H9 (cell line): ENCODE measurements at places on chromosomes 12 and 14. TPM values are rescaled to one million over a fixed set of nuclear protein-coding genes. Genes with fewer than 3 reads are reported as not detected.

Gene DNAJC22
- 2.6 and 3.2 TPM in 2 replicates for total RNA-seq

Gene KRT85
- not detected in 2 replicates for total RNA-seq

Gene ATF7
- 17.7 and 18.4 TPM in 2 replicates for total RNA-seq

Gene FLRT2
- total RNA-seq = 2.8 and 3.3 TPM in 2 replicates

Gene EPYC
- total RNA-seq = not detected in 2 replicates

Gene PIK3C2G
- total RNA-seq = not detected in 2 replicates

Gene FZD10
- 0.55 and 1.0 TPM in 2 replicates for total RNA-seq

Gene RNASE3
- not detected in 2 replicates for total RNA-seq

Gene PLBD1
- 15.2 and 15.5 TPM in 2 replicates for total RNA-seq

Gene TCHP
- total RNA-seq = 12.6 and 13.3 TPM in 2 replicates

Gene SYT1
- 15.8 and 16.0 TPM in 2 replicates for total RNA-seq

DNA sequence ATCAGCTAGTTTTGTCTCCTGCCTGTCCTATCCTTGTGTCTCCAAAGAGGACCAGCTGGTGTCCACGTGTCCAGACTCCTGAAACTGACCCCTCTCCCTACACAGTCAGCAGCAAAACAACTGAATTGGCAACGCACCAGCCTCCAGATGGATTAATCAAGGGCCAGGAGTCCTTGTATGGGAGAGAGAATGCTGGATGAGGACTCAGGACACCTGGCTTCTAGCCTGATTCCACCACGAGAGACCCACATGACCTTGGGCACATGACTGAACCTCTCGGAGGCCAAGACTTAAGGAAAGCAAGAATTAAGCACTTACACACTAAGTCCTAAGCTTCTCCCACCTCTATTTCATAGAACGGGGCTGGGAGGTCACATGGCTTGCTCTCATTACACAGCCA, 60.4 kb upstream of the CMKLR1 start:
- DNase-seq = no peak

- no peak for DNase-seq
Measured at GRCh38 chr14:53047307-53048069, 96.6 kb upstream of the FERMT2 start.

DNA sequence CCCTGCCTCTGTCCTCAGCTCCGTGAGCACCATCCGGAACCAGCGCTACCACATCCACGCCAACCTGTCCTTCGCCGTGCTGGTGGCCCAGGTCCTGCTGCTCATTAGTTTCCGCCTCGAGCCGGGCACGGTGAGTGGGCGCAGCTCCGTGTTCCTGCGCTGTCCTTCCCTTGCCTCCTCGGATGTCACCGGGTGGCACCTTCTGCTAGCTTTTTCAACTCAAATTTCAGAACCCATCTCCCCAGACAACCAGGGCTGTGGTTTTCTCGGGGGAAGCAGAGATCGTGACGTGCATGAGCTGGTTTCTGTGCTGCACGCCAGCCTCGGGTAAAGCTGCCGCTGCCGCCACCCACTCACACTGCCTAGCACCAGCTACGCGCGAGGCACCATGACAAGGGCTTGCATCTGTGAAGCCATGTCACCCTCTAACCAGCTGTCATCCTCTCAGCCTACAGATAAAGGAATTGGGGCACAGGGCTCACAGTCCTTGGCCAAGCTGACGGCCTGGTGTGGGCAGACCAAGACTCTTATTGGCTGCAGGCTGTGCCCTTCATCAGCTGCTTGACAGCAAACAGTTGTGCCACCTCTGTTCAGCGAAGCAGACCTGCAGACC, 152.1 kb downstream of the ADGRD1 start:
- peak; percentile 15 for DNase-seq

- DNase-seq = peak; percentile 62
Measured at GRCh38 chr12:6605421-6606330, 1.5 kb downstream of the CHD4 start.

GRCh38 chr14:75835156-75835725, 146.6 kb downstream of the TGFB3 start:
- DNase-seq = no peak

GRCh38 chr12:109968032-109968420, 28.1 kb downstream of the GIT2 start:
- DNase-seq = no peak

GRCh38 chr12:77407931-77408330, 342.6 kb upstream of the E2F7 start:
- DNase-seq = no peak

DNA sequence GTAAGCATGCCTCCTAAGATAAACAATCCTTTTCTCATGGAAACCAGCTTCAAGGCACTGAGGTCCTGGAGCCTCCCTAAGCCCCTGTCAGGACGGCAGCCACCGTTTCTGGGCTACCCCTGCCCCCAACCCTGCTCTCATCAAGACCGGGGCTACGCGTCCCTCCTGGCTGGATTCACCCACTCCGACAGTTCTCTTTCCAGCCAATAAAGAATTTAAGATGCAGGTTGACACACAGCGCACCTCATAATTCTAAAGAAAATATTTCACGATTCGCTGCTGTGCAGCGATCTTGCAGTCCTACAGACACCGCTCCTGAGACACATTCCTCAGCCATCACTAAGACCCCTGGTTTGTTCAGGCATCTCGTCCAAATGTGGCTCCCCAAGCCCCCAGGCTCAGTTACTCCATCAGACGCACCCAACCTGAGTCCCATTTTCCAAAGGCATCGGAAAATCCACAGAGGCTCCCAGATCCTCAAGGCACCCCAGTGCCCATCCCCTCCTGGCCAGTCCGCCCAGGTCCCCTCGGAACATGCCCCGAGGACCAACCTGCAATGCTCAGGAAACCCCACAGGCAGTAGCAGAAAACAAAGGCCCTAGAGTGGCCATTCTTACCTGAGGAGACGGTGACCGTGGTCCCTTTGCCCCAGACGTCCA, 336.3 kb downstream of the TMEM121 start:
- DNase-seq = no peak
